ENCODE measurements at places on chromosomes 6 and 20. TPM values are rescaled to one million over a fixed set of nuclear protein-coding genes. Genes with fewer than 3 reads are reported as not detected.

DNA sequence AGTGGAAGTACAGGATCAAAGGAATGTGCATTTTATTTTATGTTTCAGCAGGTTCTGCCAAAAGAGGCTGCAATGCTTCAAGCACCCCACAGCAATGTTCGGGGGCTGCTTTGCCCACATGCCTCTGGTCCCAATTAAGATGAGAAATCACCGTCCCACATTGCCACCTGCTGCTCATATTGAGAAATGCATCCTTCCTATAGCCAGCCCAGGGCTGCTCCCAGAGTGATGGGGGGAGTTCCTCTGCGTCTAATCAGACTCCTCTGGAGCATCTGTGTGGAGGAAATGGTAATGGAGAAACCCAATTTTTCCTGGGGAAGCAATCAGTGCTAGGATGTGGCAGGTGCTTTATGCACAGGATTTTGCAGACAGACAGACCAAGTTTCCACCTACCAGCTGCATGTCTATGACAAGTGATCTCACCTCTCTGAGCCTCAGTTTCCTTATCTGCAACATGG is 33.7 kb downstream of the PTGIS start:
- peak; percentile 76 for DNase-seq

GRCh38 chr6:106763361-106763760 is 134.0 kb downstream of the QRSL1 start:
- no peak for DNase-seq

- DNase-seq, result no peak
Observed at GRCh38 chr6:129331450-129332138, 378.4 kb downstream of the ARHGAP18 start.

- DNase-seq, result no peak
Observed at GRCh38 chr6:26216359-26216885, 129.2 kb downstream of the HFE start.

- DNase-seq, result peak; percentile 57
Observed at GRCh38 chr20:52379723-52380336, 188.3 kb upstream of the ZFP64 start.

DNA sequence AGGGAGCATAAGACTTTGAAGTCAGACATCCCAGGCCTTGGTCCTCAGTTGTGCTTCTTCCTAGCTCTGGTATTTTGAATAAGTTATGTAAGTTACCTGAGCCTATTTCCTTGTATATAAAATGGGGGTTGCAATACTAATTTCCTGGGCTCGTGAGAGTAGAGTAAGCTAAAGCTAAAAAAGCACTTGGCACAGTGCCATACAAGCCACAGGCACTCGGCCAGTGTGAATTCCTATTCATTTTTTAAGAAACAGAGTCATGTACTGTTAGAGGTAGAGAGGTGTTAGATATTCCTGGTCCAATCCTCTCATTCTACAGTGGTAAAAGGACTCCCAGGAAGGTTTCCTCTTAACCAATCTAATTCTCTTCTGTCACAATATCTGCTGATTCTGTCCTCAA is 79.6 kb upstream of the EPB41L1 start:
- DNase-seq, result no peak

GRCh38 chr6:127201321-127201720 is 65.3 kb upstream of the RNF146 start:
- DNase-seq, result no peak

FOXP4 gene
- total RNA-seq, result 19.5 TPM

GRCh38 chr6:169165561-169166300 is 87.9 kb downstream of the THBS2 start:
- DNase-seq, result no peak

SNX5 gene
- total RNA-seq, result 172 TPM

DNA sequence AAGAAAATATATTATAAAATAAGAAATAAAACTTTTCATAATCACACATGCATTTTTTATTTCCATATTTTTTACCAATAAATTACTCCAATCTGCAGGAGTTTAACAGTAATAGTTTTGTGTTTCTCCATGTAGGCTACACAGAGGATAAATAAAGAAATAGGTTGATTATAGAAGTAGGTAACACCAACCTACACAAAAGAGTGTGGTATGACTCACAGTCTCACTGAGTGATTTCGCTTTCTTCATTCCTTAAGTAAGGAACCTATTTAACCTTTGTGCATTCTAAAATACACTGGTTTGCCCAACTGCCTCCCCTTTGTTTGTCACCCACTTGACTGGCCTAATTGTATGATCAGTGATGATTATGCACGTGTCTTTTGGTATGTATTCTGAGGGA is 244.2 kb upstream of the RIMS1 start:
- no peak for DNase-seq

DNA sequence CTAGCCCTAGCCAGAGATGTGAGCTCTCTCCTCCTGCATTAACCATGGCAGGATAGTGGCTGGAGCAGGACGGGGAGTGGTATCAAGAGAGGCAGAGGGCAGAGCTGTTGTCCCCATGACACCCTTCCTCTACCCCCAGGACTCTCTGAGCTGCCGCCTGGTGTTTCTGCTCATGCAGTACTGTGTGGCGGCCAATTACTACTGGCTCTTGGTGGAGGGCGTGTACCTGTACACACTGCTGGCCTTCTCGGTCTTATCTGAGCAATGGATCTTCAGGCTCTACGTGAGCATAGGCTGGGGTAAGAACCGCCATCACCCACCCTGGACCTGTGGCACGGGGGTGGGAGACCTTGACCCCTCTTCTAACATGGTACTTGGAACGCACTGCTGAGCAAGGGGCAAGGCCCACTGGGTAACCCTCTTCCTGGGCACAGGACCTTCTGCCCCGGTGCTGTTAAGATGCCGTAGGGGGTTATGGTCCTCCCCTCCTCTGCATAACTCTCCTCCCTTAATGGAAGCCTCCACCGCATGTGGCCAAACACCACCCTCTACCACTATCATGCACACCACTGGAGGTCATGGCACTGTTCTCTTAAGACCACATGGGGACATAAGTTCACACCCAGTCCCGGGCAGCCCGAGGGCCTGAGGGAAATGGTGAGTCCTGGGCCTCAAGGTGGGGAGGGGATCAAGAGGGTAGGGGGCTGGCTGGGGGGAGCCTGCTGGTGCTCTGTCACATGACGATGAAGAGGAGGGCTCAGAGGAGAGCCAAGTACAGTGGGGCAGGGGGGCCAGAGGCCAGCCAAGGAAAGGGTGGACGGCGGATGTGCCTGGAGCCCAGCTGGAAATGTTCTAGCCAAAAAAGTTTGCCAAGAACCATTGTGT is 25.1 kb downstream of the GLP1R start:
- DNase-seq, result no peak

DNA sequence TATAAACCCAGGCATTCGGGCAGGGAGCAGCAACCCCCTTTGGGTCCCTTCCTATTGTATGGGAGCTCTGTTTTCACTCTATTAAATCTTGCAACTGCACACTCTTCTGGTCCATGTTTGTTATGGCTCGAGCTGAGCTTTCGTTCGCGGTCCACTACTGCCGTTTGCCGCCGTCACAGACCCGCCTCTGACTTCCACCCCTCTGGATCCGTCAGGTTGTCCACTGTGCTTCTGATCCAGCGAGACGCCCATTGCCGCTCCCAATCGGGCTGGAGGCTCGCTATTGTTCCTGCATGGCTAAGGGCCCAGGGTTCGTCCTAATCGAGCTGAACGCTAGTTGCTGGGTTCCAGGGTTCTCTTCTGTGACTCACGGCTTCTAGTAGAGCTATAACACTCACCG is 111.3 kb downstream of the TMEM170B start:
- no peak for DNase-seq

DNA sequence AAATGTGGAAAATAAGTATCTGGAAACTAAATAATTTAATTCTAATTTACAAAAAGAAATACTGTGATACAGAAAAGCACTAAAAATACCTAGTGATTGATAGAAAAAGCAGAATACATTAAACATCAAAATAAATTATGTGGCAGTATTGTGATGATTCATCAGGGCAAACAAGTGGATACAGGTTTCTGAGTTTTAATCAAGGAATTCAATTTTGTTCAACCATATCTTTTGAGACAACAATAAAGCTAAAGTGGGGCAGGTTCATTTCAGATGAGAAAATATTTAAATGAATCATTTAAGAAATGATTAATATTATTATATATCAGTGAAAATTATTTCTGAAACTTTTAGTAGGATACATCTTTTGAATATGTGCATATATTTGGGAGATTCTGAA is 49.8 kb downstream of the GRIK2 start:
- DNase-seq, result no peak

TTI1 gene
- total RNA-seq, result 43.4 TPM

DEFB124 gene
- total RNA-seq, result not detected

DNA sequence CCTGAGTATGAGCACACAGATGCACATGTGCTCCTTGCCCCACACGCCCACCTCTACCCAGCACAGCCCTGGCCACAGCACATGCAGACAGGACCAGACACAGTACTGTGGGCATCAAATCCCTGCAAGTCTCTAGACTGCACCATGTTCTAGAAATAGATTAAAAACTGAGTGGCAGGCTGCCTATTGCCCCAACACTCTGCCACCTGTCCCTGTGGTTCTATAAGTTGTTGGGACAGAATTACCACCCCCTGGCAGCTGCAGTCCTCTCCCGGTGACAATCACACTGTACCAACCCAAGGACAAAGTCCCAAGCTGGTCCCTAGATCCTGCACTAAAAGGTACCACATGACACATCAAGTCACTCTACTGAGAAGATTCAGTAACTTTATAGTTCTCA is 70.2 kb downstream of the B3GAT2 start:
- no peak for DNase-seq

GRCh38 chr6:122734529-122735395 is 44.8 kb upstream of the FABP7 start:
- no peak for DNase-seq

KIAA1755 gene
- 0.16 TPM for total RNA-seq

DSTN gene
- 145 TPM for total RNA-seq

DNA sequence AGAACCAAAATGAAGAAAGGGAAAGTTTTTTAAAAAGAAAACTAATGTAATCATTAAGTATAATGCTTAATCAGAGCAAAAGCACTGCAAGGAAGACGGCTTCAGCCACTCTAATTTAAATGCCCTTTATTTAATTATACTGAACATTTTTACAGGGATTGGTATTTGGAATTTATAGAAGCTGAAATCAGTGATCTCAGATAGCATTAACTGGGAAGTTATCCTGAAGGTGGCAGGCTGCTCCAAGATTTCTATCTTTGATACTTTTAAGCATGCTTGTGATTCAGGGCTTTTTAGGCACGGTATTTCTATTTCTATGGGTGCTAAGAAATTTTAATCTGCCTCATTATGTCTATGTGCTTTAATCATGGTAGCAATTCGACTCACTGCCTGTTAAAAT is 1.3 kb upstream of the NDUFAF4 start:
- no peak for DNase-seq

DNA sequence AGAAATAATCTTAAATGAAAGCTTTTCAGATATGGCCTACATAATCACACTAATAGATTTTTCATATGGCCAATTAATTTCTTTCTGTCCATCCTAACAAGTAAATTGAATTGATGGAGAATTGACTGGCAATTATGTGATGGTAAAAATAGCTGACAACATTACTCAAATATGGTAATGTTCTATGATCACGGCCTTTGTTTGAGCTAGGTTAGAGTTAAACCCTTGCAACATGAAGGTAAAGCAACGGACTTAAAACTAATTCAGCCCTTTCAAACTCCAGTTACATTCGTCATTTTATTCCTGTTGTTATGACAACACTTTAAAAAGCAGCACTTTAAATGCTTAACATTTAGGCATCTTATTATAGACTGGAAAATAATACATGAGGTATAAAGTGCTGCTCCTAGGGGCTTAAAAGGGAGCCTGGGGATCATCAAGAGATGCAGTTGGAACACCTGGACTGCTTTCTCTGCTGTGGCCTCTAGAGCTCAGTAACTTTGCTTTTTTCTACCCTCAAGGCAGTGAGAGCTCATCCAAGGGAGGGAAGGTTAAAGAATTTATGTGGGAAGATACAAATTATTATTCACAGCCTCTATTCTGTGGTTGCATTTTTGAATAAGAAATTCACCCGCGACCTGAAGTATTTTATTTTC is 46.9 kb downstream of the RIPOR2 start:
- no peak for DNase-seq

- DNase-seq, result no peak
Observed at GRCh38 chr6:52617087-52617486, 40.2 kb upstream of the TRAM2 start.

DNA sequence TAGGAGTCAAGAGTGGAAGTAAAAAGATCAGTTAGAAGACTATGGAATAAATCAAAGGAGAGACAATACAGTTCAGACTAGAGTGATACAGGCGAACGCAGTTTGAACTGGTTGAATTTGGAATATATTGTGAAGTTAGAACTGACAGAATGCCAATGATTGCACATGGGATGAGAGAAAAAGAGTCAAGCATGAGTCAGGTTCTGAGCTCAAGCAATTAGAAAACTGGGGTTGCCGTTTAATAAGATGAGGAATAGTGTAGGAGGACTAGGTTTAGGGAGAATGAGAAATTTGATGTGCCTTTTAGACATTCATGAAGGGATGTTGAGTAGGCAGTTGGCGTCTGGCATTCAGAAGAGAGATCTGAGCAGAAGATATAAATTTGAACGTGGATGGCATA is 8.0 kb downstream of the RNF217 start:
- no peak for DNase-seq

- DNase-seq, result peak; percentile 79
Observed at GRCh38 chr20:33862709-33863403, 51.7 kb downstream of the CHMP4B start.

IYD gene
- total RNA-seq, result not detected

DNA sequence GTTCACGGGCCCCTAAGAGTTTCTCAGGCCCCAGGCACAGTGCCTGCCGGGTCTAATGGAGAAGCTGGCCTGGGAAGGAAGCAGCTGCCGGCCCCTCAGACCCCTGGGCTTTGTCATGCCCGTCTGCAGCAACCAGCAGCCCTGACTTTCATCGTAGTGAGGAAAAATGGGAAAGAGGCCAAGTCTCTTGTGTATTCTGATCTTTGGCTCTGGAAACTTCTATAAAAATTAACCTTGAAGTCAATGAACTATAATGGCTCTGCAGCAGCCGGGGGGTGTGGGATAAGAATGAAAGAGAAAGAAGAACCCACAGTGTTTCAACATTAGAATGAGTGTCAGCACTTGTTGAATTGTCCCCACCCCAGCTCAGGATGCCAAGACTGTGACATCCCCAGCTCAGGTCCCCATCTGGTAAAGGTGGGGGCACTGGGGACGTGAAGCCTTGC is 12.9 kb downstream of the TGM2 start:
- no peak for DNase-seq

TOX2 gene
- total RNA-seq, result 1.9 TPM

GRCh38 chr6:63527658-63528514 is 44.4 kb upstream of the LOC128125822 start:
- DNase-seq, result no peak

MEI4 gene
- total RNA-seq, result 0.18 TPM

MMP24OS gene
- total RNA-seq, result 44.0 TPM

RAD21L1 gene
- 0.77 TPM for total RNA-seq
